ENCODE measurements at places on chromosomes 7 and 10. TPM values are rescaled to one million over a fixed set of nuclear protein-coding genes. Genes with fewer than 3 reads are reported as not detected.

DNA sequence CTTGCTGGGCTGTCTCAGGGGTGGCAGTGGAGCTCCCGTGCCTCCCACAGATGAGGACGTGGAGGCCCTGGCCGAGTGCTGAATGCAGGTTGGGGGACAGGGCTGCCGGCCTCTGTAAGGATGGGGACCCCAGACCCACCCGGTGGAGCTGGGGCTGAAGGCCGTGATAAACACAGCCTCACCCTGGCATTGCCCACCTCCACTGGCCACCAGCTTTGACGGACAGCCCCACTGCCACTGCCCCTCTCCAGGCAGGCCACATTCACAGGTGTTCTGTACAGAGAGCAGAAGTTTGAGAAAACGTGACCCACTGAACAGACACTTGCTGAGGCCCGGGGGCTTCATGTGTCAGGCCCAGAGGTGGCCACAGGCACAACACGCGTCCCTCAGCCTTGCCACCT lies 126.2 kb downstream of the LHPP start:
- no peak for DNase-seq

The GSTK1 gene
- total RNA-seq, result 90.7 TPM

GRCh38 chr7:76356823-76357222 lies 2.0 kb downstream of the YWHAG start:
- peak; percentile 38 for DNase-seq

DNA sequence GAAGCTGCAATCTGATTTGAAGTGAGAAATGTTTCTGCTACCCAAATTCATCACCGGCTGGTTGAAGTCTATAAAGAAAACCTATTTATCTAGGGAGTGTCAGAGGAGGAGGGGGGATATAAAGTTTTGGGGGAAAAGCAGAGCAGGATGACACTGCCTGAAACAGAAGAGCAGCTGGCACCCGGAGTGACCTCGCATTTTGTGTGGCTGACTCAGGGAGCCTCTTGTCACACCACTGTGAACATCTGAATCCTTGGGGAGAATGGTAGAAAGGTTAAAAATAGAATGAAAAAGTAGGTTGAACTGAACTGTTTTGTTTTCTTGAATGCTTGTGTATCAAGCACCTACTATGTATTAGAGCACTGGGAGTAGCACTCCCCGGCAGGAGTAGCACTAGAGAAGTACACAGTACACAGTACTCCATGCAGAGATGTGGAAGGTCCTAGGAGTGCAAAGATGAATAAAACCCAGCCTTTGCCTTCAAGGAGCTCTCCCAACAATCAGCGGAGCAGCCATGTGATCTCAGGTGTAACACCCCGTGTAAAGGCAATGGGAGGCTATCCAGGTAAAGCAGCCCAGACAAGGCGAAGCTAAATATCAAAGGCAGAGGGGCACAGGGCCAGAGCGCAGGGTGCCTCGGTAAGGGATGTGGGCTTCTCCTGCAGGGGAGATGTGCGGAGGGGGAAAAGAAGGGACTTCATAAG lies 13.5 kb downstream of the CRTAC1 start:
- DNase-seq, result no peak

GRCh38 chr7:135490783-135491182 lies 19.1 kb downstream of the CNOT4 start:
- peak; percentile 17 for DNase-seq

The FMC1 gene
- 9.2 TPM for total RNA-seq

DNA sequence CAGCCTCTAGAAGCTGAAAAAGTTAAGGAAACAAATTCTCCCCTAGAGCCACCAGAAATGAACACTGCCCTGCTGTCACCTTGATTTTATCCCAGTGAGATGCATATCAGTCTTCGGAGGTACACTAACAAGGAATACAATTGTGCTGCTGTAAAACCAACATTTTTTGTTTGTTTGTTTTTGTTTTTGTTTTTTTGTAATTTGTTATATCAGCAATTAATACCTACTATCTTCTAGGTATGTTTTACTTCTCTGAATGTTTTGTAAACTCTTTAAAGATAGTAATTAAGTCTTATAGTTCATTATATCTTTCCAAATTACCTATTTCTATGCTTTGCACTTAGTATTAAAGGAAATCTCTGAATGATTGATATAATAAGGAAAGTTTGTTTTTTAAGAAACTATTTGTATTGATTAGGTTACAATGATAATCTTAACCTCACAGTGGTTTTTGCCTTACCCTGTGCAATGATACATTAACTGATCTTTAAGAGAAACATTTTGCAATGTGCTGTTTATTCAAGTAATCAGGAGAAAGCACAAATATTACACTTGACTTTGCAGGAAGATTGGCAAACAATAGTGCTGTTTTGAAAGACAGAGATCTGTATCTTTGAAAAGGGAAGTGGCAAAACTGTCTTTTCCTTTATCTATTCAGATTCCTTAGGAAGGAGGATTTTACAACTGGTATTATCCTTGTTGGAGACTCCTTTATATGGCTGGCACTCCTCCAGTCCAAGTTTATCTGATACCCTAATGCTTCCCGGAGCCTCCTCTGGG lies 11.3 kb upstream of the HGF start:
- no peak for DNase-seq

DNA sequence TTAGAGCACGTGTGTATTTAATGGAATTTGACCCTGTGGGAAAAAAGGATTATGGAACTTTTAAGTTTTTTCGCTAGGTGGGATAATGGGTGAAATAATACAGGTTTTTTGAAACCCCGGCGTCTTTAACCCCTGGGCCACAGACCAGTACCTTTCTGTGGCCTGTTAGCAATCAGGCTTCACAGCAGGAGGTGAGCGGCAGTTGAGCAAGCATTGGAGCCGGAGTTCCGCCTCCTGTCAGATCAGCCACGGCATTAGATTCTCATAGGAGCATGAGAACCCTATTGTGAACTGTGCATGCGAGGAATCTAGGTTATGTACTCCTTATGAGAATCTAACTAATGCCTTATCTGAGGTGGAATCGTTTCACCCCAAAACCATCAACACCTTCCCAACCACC lies 28.6 kb downstream of the WAC start:
- DNase-seq, result no peak

DNA sequence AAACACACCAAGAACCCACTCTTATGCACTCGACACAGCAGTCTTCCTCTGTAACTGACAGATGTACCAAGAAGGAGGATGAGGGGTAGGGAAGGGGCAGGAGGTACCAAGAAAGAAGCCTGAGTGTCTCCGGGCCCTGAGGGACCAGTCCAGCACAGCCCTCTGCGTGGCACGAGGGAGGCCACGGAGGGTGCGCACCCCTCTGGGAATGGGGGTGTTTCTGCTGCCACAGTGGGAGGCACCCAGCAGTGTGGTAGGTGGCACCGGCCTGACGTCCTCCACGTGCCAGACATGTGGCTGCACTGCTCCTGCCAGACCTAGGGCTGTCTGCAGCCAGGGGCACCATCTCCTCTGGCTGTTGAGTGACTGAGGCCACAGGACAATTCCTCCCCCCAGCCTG lies 154.3 kb downstream of the ZMYND11 start:
- no peak for DNase-seq

The ANKRD30A gene
- not detected for total RNA-seq

- DNase-seq, result no peak
These were observed 72.0 kb upstream of the PARD3 start for GRCh38 chr10:34886906-34887642.

GRCh38 chr10:7436490-7437100 lies 25.8 kb upstream of the SFMBT2 start:
- DNase-seq, result no peak

The PPP1R17 gene
- total RNA-seq, result not detected

GRCh38 chr7:100897772-100898454 lies 2.2 kb upstream of the ACHE start:
- DNase-seq, result no peak

Data from Daoy (cell line).